ENCODE measurements at places on chromosomes 3 and 15.

GRCh38 chr15:33031324-33031821 lies 163.1 kb downstream of the FMN1 start:
- no peak for DNase-seq

- DNase-seq, result no peak
Measured at GRCh38 chr3:11593318-11594034, 50.2 kb downstream of the VGLL4 start.

DNA sequence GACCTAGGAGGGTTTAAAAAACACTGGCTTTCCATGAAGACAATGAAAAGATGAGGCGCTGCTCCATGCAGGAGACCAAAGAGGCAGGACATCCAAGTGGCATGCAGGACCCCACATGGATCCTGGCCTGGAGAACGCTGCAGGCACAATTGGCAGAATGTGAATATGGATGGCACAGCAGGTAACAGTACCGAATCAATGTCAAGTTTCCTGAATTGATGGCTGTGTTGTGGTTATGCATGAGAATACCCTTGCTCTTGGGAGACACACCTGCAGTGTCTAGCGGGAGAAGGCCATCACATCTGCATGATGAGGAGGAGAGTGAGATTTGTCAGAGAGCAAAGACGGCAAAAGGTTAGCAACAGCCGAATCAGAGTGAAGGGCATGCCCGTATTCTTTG lies 74.3 kb upstream of the SEC13 start:
- no peak for DNase-seq

DNA sequence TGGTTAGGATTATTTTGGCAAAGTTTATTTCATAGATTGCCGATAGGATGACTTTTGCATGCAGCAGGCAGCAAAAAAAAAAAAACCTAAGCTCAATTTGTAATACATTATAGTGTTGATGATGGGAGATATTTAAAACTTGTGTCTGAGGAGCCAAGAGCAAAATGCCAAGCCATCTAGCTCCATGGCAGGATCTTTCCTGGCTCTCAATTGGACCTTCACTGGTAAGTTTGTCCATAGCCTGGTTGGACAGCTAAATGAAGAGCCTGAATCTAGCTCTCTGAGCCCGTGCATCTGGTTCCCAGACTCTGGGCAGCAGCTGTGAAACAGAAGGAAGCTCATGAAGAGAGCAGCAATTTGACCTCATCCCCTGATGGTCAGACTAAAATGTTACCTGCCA lies 17.5 kb downstream of the STAC start:
- no peak for DNase-seq

DNA sequence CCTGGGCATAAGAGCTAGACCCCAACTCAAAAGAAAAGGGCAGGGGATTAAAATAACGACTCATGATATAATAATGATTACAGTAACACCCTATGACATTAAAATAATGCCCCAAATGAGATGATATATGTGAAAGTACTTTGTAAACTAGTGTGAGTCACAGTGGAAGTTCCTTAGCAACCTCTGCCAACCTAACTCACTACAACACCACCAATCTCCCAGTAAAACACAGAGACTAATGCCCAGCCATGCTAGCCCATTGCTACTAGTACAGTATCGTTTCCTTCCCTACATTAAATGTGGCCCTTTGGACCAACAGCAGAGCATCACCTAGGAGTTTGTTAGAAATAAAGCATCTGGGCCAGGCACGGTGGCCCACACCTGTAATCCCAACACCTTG lies 11.2 kb upstream of the ADAMTS7 start:
- DNase-seq, result no peak

DNA sequence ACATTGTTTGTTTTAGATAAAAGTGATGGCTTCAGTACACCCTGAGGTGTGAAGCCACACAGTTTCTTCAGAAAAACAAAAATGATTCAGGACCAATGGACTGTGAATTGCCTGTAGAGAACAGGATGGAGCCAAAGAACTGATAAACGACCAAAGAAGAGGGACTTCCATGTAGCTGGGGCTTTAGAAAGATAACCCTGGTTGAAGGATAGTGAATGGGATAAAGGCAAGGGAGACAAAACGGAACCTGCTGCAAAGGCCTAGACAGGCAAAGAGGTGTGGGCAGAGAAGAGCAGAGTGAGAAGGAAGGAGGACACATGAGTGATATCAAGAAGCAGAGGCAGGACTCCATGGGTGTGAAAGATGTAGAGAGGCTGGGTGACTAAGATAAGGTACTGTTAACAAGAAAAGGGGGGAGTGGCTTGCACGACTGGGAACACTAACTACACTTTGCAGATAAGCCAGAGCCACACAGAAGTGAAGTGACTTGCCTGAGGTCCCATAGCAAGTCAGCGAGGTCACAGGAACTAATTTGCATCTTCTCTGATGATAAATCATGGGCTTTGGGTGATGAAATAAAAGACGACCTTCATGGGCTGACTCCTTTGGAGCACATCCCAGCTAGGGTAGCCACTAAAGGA lies 44.3 kb downstream of the RAB6B start:
- DNase-seq, result no peak

DNA sequence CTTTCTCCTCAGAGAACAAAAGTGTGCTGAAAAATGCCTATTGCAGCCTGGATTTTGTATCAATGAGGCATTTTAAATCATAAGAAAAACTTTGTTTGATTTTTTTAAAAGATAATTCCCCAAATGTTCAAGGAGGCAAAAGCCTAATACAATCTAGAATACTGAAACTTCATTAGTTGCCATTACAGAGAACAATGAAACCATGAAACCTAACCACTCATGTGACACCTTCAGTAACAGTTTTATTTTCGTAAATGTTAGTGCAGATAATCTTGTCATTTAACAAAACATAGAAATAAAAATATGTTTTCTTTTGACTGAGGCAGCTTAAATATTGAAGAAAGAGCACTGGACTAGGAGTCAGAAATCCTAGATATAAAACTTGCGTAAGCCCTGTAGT lies 655.9 kb downstream of the RBMS3 start:
- no peak for DNase-seq

DNA sequence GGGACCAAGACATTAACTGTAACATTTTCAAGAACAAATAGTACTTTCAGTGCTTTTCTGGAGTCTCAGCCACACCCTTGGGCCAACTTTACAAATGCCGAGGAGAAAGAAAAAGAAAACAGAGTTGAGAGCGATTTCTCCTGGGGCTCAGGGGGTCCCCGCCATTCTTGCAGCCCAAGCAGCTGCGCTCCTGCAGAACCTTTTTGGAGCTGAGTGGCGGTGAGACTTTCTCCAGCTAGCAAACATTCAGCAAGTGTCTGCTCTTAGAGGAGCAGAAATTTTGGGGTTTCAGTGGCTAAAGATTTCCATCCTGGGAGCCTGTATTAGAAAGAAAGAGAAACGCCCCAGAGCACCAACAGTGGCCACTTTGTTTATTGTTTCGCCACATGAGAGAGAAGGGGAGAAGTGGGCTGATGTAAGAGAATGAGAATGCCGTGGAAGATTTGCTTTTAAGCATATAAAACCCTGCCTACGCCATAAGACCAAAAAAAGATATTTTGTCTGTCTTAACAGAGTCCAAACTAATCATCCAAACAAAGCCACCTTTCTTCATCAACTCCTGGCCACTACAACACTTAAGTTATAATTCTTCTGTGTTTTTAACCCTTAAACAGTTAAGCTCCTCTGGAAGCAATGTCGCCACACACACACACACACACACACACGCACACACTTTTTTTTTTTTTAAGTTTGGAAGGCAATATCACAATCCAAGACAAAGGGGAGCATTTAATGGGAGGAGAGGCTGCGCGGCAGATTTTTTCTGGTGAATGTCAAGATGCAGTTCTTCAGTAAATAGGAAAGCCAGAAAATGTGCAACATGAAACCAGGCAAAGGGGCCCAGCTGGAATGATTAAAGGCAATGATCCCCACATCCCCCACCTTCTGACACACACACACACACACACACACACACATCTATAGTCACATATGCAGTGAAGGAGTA lies 19.2 kb downstream of the EID1 start:
- DNase-seq, result no peak

DNA sequence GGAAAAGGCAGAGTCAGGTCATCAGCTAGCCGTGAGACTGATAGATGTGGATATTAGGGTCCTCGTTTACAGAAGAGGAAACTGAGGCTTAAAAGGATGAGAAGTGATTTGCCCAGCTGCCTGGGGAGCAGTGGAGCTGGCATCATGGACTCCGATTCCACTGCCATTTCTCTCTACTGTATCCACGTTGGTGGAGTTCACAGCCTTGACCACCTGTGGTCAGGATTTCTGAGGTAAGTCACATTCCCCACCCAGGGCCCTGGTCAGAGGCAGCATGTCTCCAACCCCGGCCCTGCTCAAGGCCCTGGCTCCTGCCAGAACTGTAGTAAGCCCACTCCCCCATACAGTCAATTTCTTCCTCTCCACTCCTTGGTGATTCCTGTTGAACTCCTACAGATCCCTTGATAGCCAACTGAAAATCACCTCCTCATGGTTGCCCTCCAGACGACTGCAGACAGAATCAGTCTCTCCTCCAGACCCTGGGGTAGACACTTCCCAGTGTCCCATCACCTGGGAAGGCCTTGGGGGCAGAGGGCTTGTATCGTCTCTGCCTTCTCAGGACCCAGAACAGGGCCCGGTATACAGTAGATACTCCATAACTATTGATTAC lies 41.2 kb upstream of the SLC6A6 start:
- no peak for DNase-seq

DNA sequence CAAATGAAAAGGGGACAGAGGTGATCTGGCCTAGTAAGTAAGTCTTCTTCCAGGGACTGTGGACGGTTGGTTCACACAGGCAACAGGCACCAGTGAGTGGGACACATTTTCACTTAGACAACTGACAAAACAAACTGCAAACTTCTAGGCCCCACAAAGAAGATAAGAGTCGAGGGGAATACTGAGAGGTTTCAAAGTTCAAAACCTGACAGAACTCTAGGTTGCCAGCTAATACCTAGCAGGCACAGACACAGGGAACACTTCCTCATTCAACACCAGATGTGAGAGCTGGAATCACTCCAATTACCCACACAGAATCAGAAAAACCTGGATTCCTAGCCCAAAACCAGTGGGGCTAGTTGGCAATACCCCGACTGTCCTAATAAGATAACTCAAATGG lies 621.7 kb downstream of the ZPLD1 start:
- peak; percentile 9 for DNase-seq

- no peak for DNase-seq
Measured at GRCh38 chr3:29212789-29213433, 68.0 kb upstream of the RBMS3 start.

DNA sequence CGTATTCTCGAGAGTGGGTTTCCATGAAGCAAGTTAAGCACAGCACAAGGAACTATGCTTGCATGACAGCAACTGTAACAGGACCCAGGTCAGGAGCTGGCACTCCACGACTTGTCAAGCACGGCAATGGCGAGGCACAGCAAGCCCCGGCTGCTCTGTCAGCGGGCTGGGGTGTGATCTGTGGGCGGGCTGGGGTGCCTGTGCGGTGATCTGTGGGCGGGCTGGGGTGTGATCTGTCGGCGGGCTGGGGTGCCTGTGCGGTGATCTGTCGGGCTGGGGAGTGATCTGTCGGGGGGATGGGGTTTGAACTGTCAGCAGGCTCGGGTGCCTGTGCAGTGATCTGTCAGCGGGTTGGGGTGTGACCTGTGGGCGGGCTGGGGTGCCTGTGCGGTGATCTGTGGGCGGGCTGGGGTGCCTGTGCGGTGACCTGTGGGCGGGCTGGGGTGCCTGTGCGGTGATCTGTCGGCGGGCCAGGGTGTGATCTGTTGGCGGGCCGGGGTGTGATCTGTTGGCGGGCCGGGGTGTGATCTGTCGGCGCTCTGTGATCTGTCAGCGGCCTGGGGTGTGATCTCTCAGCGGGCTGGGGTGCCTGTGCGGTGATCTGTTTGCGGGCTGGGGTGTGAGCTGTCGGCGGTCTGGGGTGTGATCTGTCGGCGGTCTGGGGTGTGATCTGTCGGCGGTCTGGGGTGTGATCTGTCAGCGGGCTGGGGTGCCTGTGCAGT lies 205.7 kb downstream of the XXYLT1 start:
- no peak for DNase-seq

DNA sequence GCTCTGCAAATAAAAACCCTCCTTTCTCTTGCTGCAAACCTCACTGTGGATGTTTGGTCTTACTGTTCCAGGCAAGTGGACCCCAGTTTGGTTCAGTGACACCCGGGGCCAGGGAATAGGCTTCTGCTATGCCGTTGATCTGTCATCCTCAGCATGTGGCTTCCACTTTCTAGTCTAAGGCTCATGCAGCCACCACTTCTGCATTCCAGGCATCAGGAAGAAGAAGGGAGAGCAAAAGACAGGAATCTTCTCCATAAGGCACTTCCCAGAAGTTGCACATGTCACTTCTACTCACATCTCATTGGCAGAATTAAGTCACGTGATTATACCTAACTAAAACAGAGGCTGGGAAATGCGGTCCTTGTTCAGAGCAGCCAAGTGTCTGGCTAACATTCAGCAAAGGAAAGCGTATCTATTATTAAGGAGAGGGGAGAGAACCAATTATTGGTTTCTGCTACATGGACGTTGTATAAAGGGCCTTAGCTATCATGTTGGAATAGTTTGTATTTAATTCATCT lies 173.6 kb upstream of the PFN2 start:
- DNase-seq, result no peak

GRCh38 chr3:161423911-161424522 lies 52.7 kb upstream of the SPTSSB start:
- no peak for DNase-seq

DNA sequence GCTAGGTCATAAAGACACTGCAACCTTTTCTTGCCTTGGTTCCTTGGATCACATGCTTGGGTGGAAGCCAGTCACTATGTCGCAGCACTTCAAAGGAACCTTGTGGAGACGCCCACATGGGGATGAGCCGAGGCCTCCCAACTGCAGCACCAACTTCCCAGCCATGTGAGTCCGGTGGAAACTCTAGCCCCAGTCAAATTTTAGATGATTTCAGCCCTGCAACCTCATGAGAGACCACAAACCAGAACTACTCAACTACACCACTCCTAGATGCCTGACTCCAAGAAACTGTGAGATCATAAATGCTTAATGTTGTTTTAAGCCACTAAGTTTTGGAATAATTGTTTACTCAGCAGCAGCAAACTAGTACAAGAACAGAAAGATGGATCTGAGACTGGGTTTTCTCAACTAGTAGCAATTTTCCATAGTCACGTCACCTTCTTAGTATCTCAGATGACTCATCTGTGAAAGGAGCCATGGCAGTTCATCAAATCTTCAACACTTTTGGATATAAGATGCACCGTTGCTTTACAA lies 86.5 kb downstream of the MB21D2 start:
- no peak for DNase-seq

- peak; percentile 79 for DNase-seq
Measured at GRCh38 chr15:67024314-67024997, 40.9 kb upstream of the SMAD3 start.

DNA sequence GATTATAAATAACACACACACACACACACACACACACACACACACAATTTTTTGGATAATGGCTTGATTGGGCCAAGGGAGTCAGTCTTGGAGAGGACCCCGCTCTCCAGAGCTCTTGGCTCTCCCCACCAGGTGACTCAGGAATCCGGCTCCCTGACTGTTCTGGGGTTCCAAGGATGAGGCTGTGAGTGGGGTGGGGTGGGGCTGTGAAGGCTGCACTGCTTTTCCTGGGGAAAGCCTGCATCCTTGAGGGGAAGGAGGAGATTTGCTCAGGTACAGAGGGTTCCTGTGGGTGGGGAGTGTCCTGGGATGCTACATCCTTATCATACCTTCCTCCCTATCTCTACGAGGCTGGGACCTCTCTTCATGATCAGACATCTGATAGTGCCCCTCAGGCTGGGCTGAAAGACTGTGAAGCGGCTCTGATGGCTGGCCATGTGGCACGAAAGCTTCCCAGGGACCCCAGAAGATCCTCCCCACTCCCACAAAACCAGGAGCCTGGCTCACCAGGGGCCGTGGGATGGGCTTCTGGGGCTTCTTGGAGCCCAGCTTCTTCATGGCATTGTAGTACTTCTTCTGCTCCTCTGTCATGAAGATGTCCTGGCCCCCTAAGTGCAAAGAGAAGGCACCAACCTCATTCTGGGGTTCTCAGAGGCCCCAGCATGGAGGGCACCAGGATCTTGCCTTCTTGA lies 59.2 kb downstream of the EXOG start:
- no peak for DNase-seq
